ENCODE measurements at places on chromosomes 4 and X.

- no peak for DNase-seq
Observed at GRCh38 chrX:10117864-10118377, 38.9 kb upstream of the CLCN4 start.

DNA sequence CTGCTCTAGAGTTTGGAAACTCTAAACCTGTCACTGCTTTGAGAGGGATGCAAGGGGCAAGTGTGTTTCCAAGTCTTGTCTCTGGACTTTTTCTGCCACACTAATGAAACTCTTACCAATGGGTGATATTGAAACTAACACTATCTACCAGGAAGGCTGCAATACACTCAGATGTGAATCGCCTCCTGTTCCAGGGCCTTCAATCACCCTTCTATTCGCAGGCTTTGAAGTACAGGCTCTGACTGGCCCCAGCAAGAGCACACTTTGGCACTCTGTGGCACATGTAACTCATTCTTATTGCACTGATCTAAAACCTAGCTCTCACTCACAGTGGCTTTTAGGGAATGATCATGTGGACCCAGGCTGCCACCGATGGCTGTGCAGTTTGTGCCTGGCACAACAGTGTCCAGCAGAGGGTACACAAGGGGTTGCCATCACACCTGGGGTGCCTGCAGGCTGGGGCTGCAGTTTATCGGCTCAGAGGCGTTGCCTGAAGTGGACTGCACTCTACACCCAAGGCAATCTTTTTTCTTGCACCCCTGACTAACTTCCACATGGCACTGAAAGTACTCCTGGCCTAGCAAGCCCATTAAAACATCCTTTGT lies 210.8 kb downstream of the MGST2 start:
- no peak for DNase-seq

- no peak for DNase-seq
Observed at GRCh38 chr4:114306946-114307345, 291.7 kb upstream of the UGT8 start.

DNA sequence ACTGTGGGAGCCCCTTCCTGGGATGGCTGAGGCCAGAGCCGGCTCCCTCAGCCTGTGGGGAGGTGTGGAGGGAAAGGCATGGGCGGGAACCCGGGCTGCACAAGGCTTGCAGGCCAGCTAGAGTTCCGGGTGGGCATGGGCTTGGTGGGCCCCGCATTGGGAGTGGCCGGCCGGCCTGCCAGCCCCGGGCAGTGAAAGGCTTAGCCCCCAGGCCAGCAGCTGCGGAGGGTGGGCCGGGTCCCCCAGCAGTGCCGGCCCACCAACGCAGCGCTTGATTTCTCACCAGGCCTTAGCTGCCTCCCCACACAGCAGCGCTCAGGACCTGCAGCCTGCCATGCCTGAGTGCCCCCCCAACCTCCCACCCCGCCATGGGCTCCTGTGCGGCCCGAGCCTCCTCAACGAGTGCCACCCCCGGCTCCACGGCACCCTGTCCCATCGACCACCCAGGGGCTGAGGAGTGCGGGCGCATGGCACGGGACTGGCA lies 78.0 kb downstream of the COX7B2 start:
- no peak for DNase-seq

DNA sequence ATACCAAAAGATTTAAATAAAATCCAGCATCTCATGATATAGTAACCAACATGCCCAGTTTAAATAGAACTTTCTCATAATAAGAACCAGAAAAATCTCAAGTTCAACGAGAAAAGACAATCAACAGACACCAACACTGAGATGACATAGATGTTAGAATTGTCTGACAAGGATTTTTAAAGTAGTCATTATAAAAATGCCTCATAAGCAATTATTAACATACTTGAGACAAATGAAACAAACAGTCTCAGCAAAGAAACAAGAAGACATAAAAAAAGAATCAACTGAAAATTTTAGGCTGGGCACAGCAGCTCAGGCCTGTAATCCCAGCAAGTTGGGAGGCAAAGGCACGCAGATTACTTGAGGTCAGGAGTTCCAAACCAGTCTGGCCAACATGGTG lies 118.1 kb downstream of the FGF16 start:
- no peak for DNase-seq

GRCh38 chr4:8352368-8353157 lies 83.0 kb downstream of the HTRA3 start:
- DNase-seq: peak; percentile 27

GRCh38 chrX:71556036-71556435 lies 22.2 kb upstream of the GCNA start:
- no peak for DNase-seq

- no peak for DNase-seq
Observed at GRCh38 chr4:168636506-168637196, 139.8 kb downstream of the PALLD start.

All from femur (tissue), 1 donor.